ENCODE measurements at places on chromosomes 13 and 19. TPM values are rescaled to one million over a fixed set of nuclear protein-coding genes. Genes with fewer than 3 reads are reported as not detected.

Gene SHD
- total RNA-seq: not detected

Gene USHBP1
- not detected for total RNA-seq

Gene ZNF562
- 30.3 TPM for total RNA-seq

Gene CCL25
- total RNA-seq: not detected

Gene CPAMD8
- not detected for total RNA-seq

Gene ZNF540
- 0.61 TPM for total RNA-seq

Gene ZNF773
- total RNA-seq: 3.0 TPM

Gene LRRC8E
- 4.6 TPM for total RNA-seq

GRCh38 chr19:31338069-31338776 lies 11.0 kb downstream of the TSHZ3 start:
- DNase-seq: no peak

DNA sequence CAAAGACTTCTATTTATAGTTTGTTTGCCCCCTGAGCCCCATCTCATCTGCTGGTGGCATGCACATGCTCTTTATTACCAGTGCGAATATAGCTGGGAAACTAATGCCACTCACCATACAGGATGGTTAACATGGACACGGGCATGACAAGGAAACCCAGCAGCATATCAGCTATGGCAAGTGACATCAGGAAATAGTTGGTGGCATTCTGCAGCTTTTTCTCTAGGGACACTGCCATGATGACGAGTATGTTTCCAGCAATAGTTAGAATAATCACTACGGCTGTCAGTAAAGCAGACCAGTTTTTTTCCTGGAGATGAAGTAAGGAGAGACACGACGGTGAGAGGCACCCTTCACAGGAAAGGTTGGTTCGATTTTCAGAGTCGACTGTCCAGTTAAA lies 1.5 kb downstream of the HTR2A start:
- no peak for DNase-seq

DNA sequence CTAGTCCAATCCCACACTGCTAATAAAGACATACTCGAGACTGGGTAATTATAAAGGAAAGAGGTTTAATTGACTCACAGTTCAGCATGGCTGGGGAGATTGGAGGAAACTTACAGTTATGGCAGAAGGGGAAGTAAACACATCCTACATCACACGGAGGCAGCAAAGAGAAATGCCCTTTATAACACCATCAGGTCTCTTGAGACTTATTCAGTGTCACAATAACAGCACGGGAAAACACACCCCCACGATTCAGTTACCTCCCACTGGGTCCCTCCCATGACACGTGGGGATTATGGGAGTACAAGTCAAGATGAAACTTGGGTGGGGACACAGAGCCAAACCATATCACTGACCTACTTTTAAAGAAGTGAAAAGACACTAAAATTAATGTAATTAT lies 1130.4 kb upstream of the SLC10A2 start:
- DNase-seq: no peak

GRCh38 chr19:5253406-5254110 lies 87.1 kb downstream of the PTPRS start:
- no peak for DNase-seq

DNA sequence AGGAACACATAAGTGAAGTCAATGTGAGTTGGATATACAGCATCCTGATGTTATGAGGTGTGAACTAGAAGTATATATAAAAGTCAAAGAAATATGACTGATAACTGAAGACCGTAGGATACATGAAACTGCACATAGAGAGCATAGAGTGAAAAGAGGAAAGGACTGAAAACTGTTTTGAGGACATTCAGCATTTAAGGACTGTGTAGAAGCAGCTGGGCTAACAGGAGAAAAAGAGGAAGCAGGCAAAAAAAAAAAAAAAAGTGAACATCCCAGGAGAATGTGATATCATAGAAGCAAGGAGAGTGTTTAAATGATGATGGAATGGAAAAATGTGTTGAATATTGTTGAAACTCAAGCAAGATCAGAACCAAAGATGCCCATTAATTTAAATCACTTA lies 363.5 kb downstream of the PCDH20 start:
- DNase-seq: no peak

- no peak for DNase-seq
Observed at GRCh38 chr13:84994582-84994981, 804.6 kb downstream of the SLITRK6 start.

DNA sequence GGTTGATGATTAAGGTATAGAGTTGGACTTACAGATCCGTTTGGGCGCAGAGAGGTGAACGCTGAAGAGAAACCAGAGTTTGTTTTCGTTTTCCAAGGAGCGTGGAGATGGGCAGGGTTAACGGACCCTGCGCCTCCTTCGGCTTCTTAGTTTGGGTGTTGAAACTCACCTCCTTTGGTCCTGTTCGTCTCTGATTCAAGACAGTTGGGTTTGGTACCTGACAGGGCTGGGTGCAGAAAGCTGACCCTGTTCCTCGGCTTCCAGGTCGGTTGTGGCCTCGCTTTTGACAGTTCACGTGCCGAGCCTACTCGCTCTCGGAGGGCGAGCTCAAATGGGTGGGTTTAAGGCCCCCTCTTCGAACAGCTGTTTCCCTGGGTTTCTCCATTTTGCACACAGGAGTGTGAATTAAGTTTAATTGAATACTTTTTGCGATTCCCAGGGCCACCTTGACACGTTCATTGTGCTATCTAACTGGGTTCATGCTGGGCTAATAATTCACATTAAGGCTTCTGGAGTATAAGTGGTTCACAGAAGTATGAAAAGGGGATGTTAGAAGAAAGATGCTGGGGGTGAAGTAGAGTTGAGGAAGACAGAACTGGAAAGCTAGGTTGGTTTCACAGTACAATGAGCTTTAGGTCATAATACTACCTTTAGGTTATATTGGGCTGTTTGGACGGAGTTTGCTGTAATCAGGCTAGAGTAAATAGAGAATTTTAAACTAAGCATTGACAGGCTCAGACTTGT lies 638 bp downstream of the USPL1 start:
- no peak for DNase-seq

GRCh38 chr19:10533646-10534386 lies 9.9 kb upstream of the ATG4D start:
- DNase-seq: no peak

DNA sequence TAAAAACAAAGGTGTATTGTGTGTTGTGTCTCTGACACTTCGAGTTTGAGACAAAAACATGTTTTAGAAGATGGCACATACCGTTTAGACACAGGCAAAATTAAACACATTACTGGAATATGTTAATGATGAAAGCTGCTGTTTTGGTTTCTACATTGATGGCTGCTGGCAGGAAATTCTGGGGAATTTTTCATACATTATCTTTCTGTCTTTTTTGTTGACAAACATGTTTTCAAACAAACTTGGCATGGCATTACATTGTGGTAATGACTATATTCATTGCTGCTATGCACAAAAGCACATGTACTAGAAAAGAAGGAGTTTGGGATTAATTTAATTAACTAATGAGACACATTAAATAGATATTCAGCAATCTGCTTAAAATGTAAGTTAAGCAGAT lies 1187.6 kb downstream of the OLFM4 start:
- DNase-seq: no peak

DNA sequence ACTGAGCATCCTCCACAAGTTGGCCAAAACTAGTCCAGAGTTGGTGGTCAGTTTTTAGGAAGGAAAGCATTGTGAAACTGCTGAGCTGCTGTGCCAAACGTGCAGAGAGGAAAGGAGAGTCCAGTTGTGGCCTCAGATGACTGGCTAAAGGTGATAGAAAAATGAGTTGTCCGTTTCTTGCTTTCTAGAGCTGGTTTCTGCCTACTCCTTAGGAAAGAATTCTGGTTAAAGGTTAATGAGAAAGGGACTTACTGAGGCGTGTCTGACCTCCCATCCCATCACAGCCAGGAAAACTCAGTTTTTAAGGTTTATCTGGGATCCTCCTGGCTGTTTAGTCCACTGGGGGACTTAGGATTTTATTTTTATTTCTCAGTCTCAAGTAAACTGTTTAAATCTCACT lies 1186.3 kb downstream of the UQCRFS1 start:
- no peak for DNase-seq

GRCh38 chr19:18254546-18255503 lies 19.4 kb downstream of the IQCN start:
- no peak for DNase-seq

DNA sequence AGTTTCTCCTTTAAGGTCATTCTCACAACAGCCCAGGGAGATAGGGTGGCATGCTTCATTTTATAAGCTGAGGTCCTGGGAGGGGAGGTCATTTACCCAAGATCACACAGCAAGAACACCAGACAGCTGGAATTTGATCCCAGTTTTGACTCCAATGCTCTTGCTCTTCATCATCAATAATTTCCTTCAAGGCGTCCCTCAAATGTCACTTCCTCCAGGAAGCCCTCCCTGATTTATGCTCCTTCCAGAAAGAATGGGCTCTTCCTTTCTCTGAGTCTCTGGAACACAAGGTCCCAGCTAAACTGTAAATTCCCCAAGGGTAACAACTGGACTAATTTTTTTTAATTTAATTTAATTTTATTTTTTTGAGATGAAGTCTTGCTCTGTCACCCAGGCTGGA lies 4.7 kb upstream of the DHX34 start:
- DNase-seq: no peak

GRCh38 chr19:11581740-11582139 lies 4.3 kb upstream of the ACP5 start:
- no peak for DNase-seq

GRCh38 chr13:74695021-74695800 lies 561.0 kb upstream of the KLF12 start:
- DNase-seq: no peak

GRCh38 chr13:40986101-40986856 lies 32.8 kb downstream of the ELF1 start:
- DNase-seq: no peak

GRCh38 chr19:21691661-21692060 lies 75.7 kb downstream of the ZNF100 start:
- DNase-seq: no peak

- DNase-seq: no peak
Observed at GRCh38 chr19:17196610-17197009, 18.5 kb upstream of the USE1 start.
